Osteoblast (primary cell): ENCODE measurements at places on chromosomes 6 and 20. TPM values are rescaled to one million over a fixed set of nuclear protein-coding genes. Genes with fewer than 3 reads are reported as not detected.

The ERVFRD-1 gene
- total RNA-seq = not detected in 2 replicates

DNA sequence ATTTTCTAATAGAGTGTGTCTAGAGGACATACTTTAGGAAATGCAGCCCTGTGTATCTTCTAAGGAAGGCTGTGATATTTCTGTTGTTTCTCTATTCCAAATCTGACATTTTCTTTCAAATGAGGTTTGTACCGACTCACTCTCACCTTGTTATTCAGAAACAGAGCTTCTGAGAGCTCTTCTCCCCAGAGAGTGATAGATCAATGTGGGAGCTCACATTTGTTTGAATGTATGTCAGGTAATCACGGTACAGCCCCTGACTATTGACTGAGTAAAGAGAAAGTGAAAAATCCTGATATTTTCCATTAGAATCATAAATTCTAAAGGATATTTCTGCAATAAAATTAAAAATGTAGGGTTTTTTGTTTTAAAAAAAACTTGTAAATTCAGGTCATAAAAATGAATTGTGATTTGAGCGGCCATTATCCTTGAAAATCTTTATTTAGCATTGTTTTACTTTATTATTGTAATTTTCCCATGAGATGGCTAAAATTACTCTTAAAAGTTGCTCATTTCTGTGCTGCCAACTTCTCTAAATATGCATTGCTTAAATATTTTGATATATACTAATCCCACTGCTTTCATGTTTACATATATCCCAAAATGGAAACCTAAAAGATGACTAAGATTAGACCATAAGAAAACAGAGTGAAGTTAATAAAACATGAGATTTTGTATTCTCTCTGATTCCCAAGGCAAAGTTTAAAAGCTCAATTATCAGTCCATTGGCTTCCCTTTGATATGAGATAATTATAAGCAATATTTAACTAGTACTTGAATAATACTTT lies 1226.8 kb upstream of the CITED2 start:
- peaks cover 31% of the 10 kb centered on the region for H3K4me1 ChIP-seq
- H3K36me3 ChIP-seq = no peaks in the 10 kb centered on the region

DNA sequence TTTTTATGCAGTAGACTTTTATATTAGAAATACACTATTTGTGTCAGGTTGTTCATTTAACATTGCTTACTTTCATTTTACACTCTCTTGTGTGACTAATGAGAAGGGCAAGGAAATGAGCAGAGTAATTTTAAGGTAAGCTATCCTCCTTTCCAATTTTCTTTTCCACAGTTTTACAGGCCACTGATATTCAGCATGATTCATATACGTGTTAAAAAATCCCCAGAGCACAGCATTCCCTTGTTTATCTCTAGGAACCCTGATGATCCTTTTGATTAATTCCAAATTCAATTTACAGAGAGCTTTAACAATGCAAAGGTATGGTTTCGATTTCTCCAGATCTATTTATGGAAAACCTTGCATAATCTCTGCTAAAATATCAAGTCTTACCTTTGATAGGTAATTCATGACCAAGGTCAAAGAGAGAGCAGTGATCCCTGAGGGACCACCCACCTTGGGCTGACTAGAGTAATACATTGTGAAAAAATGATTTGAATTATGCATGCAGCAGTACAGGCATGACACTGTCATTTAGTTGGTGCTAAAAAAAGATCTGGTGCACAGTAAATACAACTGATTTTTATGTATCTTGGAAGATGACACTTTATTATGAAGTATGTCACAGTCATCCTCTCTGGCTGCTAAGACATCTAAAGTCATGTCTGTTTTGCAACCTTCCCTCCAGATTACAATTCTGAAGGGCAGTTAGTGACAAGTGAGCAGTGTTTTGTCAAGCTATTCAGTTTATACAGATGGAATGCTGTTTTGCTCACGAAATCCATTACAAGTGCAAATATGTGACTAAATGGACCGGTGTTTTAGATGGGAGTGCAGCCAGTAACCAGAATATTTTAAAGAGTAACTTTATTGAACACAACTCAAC lies 736.6 kb downstream of the EPHA7 start:
- H3K4me1 ChIP-seq = no peaks in the 10 kb centered on the region
- no peak for DNase-seq
- H3K27me3 ChIP-seq = no peaks in the 10 kb centered on the region
- H3K36me3 ChIP-seq = no peaks in the 10 kb centered on the region
- H3K27ac ChIP-seq = no peak overlapping the region

GRCh38 chr6:119575721-119576120 lies 226.2 kb upstream of the MAN1A1 start:
- no peaks in the 10 kb centered on the region for H3K4me1 ChIP-seq
- H3K4me3 ChIP-seq = peak overlapping the region; percentile 24
- no peaks in the 10 kb centered on the region for H3K27me3 ChIP-seq
- peak overlapping the region; percentile 62 for H3K27ac ChIP-seq

The DSTN gene
- total RNA-seq = 627 and 634 TPM in 2 replicates

GRCh38 chr20:44031001-44031574 lies 116.4 kb downstream of the TOX2 start:
- no peaks in the 10 kb centered on the region for H3K36me3 ChIP-seq
- H3K4me3 ChIP-seq = no peak overlapping the region
- H3K27ac ChIP-seq = no peak overlapping the region

- H3K27ac ChIP-seq = no peak overlapping the region
- H3K36me3 ChIP-seq = no peaks in the 10 kb centered on the region
- no peak overlapping the region for H3K4me3 ChIP-seq
Observed at GRCh38 chr20:25496968-25497401, 88.3 kb downstream of the NINL start.

GRCh38 chr6:32529697-32530430 lies at the start of gene HLA-DRB5:
TSS of gene HLA-DRB5 (minus strand) at chr6:32530287. CDS start at chr6:32530224, 63 bp downstream.
- DNase-seq = no peak
- no peaks in the 10 kb centered on the region for H3K27me3 ChIP-seq
- no peak within 1 kb of the TSS for H3K27ac ChIP-seq
- no peak within 1 kb of the TSS for H3K4me3 ChIP-seq
- no peaks in the 10 kb centered on the region for H3K36me3 ChIP-seq

DNA sequence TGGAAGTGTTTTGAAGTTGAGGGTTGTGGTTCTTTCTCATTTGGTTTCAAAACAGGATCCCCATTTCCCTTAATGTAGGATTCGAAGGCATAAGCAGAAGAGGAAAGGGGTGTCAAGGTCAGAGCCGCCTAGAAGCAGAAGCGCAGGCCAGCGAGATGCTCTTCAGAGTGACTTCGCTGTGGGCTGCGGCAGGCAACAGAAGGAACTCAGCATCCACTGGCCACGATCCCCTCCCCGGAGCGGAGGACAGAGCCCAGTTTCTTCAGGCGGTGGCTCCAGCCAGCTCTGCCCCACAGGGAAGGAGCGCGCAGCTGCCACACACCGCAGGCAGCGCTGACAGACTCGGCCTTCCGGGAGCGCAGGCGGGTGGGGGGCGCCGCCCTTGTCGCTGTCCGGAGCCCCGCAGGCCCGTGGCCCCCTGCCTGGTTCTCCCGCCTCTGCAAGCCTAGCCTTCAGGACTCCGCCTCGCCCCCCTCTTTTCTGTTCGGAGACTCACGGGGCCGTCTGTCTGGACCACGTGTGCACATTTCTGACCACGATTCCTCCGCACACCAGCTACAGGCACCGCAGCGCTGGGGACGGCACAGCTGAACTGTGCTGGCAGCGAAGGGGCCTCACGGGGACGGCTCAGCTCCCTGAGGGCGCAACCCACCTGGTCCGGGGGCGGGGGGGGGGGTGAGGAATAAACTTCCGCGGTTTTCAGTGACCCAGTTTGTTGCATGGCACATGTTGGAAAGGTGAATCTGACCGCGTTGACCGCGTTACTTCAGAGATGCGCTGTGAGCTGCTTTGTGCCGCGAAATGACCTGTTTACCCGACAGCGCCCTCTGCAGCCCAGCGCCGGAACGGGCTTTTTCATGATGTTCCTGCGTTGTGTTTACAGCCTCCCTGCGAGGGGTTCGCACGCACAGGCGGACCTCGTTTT lies 26.1 kb downstream of the TTLL2 start:
- H3K27me3 ChIP-seq = peaks cover 2% of the 10 kb centered on the region
- H3K4me1 ChIP-seq = peaks cover 3% of the 10 kb centered on the region
- peak overlapping the region; percentile 56 for H3K4me3 ChIP-seq
- peak; percentile 68 for DNase-seq
- H3K36me3 ChIP-seq = no peaks in the 10 kb centered on the region

The PSMA7 gene
- 208 and 215 TPM in 2 replicates for total RNA-seq

The TMEM74B gene
- total RNA-seq = not detected in 2 replicates

The LZTS3 gene
- total RNA-seq = 2.4 and 3.6 TPM in 2 replicates

The SPDEF gene
- 0.29 TPM in 1 of 2 replicates, not detected in the other for total RNA-seq

DNA sequence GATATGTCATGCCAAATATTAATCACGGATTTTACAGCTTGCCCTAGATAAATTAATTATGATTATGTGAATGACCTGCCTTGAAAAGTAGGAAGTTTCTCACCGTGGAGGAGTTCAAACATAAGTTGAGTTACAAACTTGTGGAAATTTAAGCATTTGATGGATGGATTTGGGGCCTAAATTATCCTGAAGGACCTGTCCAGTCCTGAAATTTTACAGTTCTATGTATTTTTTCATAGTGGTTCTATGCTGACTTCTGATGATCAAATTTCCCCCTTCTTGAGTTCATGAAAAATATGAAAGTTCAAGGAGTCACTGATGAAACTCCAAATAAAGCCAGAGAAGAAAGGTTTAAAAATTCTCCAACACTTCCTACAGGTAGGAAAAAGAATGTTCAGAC lies 178.6 kb downstream of the SLC35F1 start:
- H3K4me1 ChIP-seq = no peaks in the 10 kb centered on the region
- no peaks in the 10 kb centered on the region for H3K27me3 ChIP-seq
- no peak overlapping the region for H3K27ac ChIP-seq
- H3K4me3 ChIP-seq = no peak overlapping the region
- no peaks in the 10 kb centered on the region for H3K36me3 ChIP-seq
- DNase-seq = no peak

DNA sequence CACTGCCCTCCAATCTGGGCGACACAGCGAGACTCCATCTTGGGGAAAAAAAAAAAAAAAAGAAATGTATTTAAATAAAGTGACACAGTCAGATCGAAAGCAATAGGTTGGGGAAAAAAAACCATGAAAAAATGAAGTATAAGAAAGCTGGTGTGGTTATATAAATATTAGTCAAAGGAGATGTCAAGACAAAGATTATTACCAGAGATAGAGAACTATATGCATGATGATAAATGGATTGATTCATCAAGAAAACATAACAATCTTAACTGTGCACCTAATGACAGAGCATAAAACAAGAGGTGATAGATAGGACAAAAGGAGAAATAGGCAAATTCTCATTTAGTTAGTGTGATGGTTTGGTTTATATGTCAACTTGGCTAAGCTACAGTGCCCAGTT lies 146.9 kb upstream of the AHI1 start:
- H3K27me3 ChIP-seq = no peaks in the 10 kb centered on the region
- DNase-seq = no peak
- H3K27ac ChIP-seq = no peak overlapping the region

The TP53TG5 gene
- not detected in 2 replicates for total RNA-seq
